ENCODE measurements at places on chromosomes 11 and 22. TPM values are rescaled to one million over a fixed set of nuclear protein-coding genes. Genes with fewer than 3 reads are reported as not detected.

HEPACAM gene
- not detected for total RNA-seq

CCDC179 gene
- not detected for total RNA-seq

BRMS1 gene
- total RNA-seq = 34.6 TPM

TPBGL gene
- total RNA-seq = not detected

ST14 gene
- 2.4 TPM for total RNA-seq

EHF gene
- total RNA-seq = 0.12 TPM

HEPN1 gene
- not detected for total RNA-seq

THYN1 gene
- total RNA-seq = 109 TPM

PLEKHB1 gene
- 31.1 TPM for total RNA-seq

NLRP14 gene
- 1.8 TPM for total RNA-seq

ABCC8 gene
- 0.32 TPM for total RNA-seq

DDIAS gene
- total RNA-seq = 19.9 TPM

NXPE2 gene
- total RNA-seq = not detected

ANO9 gene
- total RNA-seq = 1.3 TPM

POU2AF1 gene
- not detected for total RNA-seq

MRGPRE gene
- not detected for total RNA-seq

SMTNL1 gene
- total RNA-seq = 0.28 TPM

RAG2 gene
- total RNA-seq = 0.15 TPM

BUD13 gene
- 33.8 TPM for total RNA-seq

CBY1 gene
- total RNA-seq = 23.1 TPM

UCP3 gene
- total RNA-seq = not detected

SPTBN2 gene
- 14.5 TPM for total RNA-seq

TREH gene
- not detected for total RNA-seq

KRTAP5-8 gene
- not detected for total RNA-seq

CRYBB1 gene
- total RNA-seq = 0.53 TPM

CDCA5 gene
- total RNA-seq = 46.7 TPM

OR5AS1 gene
- total RNA-seq = not detected

PATE4 gene
- total RNA-seq = not detected

CCDC81 gene
- total RNA-seq = 0.77 TPM

OR8U1 gene
- not detected for total RNA-seq

VSTM5 gene
- 0.37 TPM for total RNA-seq

MS4A8 gene
- total RNA-seq = not detected

B3GAT1 gene
- 11.0 TPM for total RNA-seq

CAVIN3 gene
- 2.9 TPM for total RNA-seq

APOL4 gene
- 0.82 TPM for total RNA-seq

KRTAP5-2 gene
- not detected for total RNA-seq

DAGLA gene
- 1.1 TPM for total RNA-seq

FAM227A gene
- total RNA-seq = 32.7 TPM

C22orf42 gene
- 0.50 TPM for total RNA-seq

C11orf91 gene
- not detected for total RNA-seq

All from neural progenitor cell (in vitro differentiated cells).